Stomach (tissue), 19 donors: ENCODE measurements at places on chromosomes 6 and 20.

DNA sequence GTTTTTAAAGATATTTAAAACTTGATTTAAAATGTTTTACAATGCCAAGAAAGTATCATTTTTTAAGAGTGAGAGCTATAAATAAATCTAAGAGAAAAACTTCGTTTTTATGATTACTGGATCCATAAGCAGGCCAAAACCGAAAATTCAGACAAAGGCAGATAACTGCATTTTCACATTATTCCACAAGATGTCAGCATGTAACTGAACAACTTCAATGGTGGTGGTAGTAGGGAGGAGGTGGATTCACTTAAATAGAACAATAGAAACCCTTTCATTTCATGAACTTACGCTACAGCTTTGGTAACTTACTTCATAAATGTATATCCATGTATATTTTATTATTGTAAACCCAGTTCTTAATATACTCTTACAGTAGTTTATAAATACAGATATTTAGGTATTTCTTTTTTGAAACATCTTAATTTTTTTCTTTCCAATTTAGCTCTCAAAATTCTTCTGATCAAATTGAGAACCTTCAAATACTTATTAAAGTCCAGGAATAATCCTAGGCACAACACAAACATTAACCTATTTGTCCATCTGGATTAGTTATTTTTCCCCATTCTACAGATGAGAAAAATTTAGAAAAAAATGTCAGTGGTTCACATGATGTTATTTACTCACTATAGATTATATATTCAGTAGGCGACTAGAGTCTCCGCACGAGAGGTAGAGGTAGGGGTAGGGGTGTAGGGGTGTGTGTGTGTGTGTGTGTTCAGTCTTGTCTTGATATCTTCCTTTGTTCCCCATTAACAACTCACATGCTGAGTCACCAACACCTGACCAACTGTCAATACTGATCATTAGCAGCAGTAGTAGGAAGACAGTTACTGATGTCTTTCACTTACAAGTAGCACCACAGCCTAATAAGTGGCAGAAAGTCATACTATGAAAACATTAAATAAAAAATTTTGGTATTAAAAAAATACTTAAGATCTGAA, 111.5 kb downstream of the ARHGAP18 start:
- DNase-seq, result peak; percentile 86

GRCh38 chr6:9647599-9647998, 767.3 kb downstream of the TFAP2A start:
- DNase-seq, result no peak

- no peak for DNase-seq
These were observed 59.4 kb upstream of the GNRH2 start for GRCh38 chr20:2984028-2984501.

- no peak for DNase-seq
These were observed 155.2 kb upstream of the INSM1 start for GRCh38 chr20:20212675-20213096.

GRCh38 chr6:63676412-63677114, 41.0 kb downstream of the PHF3 start:
- DNase-seq, result no peak

DNA sequence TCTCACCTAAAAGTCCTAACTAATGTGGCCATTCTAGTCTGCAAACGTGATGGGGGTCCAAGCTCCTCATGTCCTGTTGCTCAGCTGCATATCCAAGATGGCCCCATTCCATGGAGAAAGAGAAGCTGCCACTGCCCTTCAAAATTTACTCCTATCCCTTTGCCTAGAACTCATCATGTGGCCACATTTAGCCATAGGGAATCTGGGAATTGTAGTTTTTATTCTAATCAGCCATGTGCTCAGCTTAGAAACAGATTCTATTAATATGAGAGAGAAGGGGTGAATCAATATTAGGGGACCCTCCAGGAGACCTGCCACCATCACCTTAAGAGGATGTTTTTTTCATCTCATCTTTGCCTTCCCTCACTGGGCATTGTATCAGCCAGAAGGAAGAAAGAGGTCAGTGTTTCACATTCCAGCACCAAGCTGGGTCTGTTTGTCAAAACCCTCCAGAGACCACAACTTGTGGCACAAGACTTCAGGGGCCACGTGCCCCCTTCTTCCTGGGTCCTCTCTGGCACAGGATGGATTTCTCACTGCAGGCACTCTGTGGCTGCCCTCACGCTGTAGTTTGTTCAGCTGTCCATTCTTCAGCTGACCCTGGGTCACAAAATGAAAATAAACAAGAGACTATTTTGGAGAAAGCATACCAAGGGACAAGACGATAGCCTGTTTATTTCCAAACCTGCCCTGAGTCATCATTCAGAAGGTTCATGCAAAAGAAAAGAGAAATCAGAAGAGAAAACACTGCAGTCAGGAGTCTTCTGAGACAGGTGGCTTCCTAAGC, 172.0 kb downstream of the EYA2 start:
- no peak for DNase-seq

DNA sequence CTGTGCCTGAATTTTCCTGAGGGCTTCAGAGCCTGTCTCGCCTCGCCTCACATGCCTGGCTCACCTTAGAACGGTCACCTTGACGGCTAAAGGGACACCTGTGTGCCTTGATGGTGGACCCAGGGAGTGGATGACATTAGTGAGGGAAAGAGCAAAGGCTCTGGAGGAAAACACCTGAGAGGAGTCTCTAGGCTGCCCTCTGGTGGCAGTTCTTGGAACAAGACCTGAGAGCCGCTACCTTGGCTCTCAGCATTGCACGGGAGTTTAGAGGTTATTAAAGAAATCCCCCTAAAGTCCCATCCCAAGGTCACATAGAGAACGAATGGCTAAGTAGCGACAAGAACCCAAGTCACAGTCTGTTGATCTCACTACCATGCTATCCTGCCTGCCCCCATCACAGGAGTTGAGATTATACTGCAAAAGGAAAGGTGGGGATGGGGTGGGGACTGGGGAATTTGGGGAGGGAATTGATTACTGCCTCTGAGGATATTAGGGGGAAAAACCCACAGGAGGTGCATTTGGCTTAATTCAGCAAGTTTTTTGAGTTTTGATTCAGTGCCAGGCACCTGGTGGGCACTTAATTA, 7.9 kb upstream of the CDSN start:
- DNase-seq, result peak; percentile 85

- DNase-seq, result no peak
These were observed 1.2 kb downstream of the POPDC3 start for GRCh38 chr6:105178636-105179035.

DNA sequence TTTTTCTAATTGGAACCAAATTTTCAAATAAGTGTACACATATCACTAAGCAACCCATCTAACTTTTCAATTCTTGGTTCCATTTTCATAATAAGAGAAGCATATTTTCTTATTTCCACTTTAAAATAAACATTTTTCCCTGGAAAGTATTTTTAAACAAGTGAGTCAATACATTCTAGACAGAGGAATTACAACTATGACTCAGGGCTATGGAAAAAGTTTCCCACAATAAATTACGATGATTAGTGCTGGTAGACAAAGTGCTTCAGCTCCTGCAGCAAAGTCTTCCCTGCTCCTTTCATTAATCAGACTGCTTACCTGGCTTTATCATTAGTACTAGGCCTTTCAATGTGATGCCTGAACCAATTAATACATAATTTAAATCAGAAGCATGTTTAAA, 322.5 kb downstream of the HACE1 start:
- DNase-seq, result no peak

GRCh38 chr6:56567501-56567900, 75.2 kb downstream of the DST start:
- no peak for DNase-seq

- peak; percentile 30 for DNase-seq
These were observed 77.1 kb upstream of the MRPS10 start for GRCh38 chr6:42294759-42295158.

DNA sequence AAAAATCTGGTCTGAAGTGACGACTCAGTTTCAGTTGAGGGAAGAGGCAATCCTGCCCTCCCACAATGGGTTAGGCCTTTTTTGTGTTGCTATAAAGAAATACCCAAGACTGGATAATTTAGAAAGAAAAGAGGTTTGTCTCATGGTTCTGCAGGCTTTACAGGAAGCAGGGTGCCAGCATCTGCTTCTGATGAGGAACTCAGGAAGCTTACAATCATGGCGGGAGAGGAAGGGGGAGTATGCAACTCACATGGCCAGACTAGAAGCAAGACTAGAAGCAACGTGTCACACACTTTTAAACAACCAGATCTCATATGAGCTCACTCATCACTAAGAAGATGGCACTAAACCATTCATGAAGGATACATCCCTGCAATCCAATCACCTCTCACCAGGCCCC, 529.3 kb downstream of the KIF16B start:
- DNase-seq, result no peak
